ENCODE measurements at places on chromosomes 7 and 10. TPM values are rescaled to one million over a fixed set of nuclear protein-coding genes. Genes with fewer than 3 reads are reported as not detected.

Gene GPR37
- 3.1 TPM for total RNA-seq

Gene FBXL13
- total RNA-seq, result 2.0 TPM

Gene MAT1A
- total RNA-seq, result 0.15 TPM

Gene NIPSNAP2
- 52.3 TPM for total RNA-seq

Gene GET4
- 17.4 TPM for total RNA-seq

Gene ZWINT
- 77.3 TPM for total RNA-seq

Gene BLNK
- not detected for total RNA-seq

Gene CPA5
- total RNA-seq, result not detected

Gene TMEM176B
- not detected for total RNA-seq

Gene PDE6C
- not detected for total RNA-seq

Gene KIAA1549
- total RNA-seq, result 1.7 TPM

Gene SFRP4
- total RNA-seq, result 1.4 TPM

Gene LRRD1
- total RNA-seq, result under 0.01 TPM

Gene RNF32
- 0.69 TPM for total RNA-seq

Gene OR2A5
- total RNA-seq, result not detected

Gene APBB1IP
- total RNA-seq, result not detected

Gene UCN3
- not detected for total RNA-seq

Gene CDH23
- total RNA-seq, result under 0.01 TPM

Gene GSTO2
- 3.1 TPM for total RNA-seq

Gene ERVW-1
- total RNA-seq, result not detected

Gene CDNF
- 0.93 TPM for total RNA-seq

Gene MKRN1
- total RNA-seq, result 76.9 TPM

Gene JCAD
- under 0.01 TPM for total RNA-seq

Gene JAKMIP3
- 0.15 TPM for total RNA-seq
